Chondrocyte (in vitro differentiated cells): ENCODE measurements at places on chromosomes 12 and 14.

DNA sequence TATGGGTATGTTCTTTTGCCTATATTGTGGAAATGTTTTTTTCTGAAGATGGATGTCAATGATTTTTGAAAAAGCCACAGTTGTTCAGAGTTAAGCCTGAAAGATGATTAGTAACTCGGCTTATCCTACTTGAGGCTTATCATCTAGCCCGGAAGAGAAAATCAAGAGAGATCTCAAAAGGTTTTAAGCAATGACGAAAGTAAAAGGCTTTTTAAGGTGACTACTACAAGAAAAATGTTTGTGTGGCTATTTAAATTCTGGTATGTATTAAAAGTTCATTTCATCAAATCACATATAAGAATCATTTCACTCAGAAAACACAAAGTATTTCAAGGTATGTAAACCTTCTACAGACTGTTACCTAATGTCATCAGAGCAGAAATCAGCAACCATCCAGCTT, 40.2 kb downstream of the HEATR5A start:
- no peaks in the 10 kb centered on the region for H3K27me3 ChIP-seq
- H3K4me1 ChIP-seq: no peaks in the 10 kb centered on the region
- peaks cover 14% of the 10 kb centered on the region for H3K36me3 ChIP-seq
- DNase-seq: no peak
- H3K4me3 ChIP-seq: no peak overlapping the region

DNA sequence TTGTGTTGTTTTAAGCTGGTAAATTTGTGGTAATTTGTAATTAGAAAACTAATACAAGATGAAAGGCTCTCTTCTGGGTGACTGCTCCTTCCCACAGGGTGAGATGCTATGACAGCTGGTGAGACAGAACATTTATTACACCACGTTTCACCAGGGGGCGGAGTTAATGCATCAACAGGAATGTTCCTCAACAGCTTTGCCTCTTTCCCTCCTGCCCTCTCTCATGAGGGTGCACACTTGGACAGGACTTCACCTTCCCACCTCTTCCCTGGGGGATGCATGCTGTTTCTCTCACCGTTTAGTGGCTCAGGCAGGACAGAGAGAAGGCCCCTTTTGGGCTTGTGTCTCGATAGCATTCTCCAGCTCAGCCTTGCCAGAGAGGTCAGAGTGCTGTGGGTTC, 13.4 kb upstream of the PPP1R1A start:
- no peaks in the 10 kb centered on the region for H3K4me1 ChIP-seq
- DNase-seq: no peak
- H3K4me3 ChIP-seq: no peak overlapping the region
- H3K27me3 ChIP-seq: peaks cover 30% of the 10 kb centered on the region

DNA sequence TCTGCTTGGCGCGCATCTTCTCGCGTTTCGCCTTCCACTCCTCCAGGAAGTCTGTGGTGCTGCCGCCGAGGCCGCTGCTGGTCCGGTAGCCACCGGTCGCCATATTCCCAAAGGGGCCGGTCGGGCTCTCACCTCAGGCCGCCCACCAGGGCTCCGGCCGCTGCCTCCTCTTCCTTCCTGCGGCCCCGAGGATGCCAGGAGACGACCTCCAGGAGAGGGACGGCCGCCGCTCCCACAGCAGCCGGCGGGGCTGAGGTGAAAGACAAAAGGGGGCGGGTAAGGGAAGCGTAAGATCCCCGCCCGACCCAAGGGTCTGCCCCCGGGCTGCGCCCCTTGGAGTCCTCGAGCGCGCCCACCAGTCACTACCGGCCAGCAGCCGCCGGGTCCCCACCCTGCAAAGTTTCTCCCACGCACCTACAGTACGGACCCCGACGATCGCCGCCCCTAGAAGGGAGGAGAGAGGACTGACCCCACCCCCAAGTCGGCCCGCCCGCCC, 574 bp downstream of the PAWR start:
- H3K27ac ChIP-seq: peak overlapping the region; percentile 96
- H3K27me3 ChIP-seq: no peaks in the 10 kb centered on the region
- peak; percentile 91 for DNase-seq
- H3K36me3 ChIP-seq: no peaks in the 10 kb centered on the region
- H3K4me1 ChIP-seq: peaks cover 59% of the 10 kb centered on the region
- peak overlapping the region; percentile 92 for H3K4me3 ChIP-seq

- no peaks in the 10 kb centered on the region for H3K36me3 ChIP-seq
- H3K27me3 ChIP-seq: no peaks in the 10 kb centered on the region
- no peak overlapping the region for H3K4me3 ChIP-seq
- peaks cover 16% of the 10 kb centered on the region for H3K4me1 ChIP-seq
- H3K27ac ChIP-seq: peak overlapping the region; percentile 63
Measured at GRCh38 chr12:67807814-67808213, 159.3 kb downstream of the DYRK2 start.

DNA sequence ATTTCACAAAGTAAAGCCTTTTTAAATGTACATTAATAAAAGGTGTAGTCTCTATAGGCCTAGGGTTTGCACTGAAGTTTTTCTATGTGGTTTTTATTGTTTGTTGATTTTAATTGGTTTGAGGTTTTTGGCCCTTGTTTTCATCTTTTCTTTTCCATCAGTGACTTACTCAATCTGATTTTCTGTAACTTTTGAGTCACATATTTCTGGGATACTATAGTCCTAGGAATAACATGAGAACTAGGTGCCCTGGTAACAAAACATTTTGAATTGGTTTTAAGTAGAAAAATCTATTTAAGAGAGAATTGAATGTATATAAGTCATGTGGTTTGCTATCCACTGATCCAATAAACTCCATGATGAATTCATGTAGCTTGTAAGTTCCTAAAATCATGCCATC, 311.9 kb downstream of the CEP128 start:
- no peak for DNase-seq
- H3K4me3 ChIP-seq: no peak overlapping the region
- H3K27ac ChIP-seq: no peak overlapping the region
- no peaks in the 10 kb centered on the region for H3K27me3 ChIP-seq
- H3K36me3 ChIP-seq: no peaks in the 10 kb centered on the region

DNA sequence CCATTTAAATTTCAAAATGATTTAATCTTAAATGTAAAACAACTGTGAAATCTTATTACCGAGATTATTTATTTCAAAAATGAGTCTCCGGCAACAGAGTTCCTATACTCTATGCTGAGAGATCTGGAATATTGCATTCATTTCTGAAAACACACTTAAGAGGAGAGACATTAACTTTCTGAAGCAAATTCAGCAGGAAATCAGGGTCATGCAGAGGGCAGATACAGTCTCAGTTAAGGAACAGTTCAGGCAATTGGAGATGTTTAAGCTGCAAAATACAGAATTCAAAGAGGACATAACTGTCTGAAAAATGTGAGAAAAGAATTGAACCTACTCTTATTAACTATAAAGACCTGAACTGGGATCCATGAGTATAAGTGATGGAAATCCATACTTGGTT, 320.7 kb downstream of the PAWR start:
- H3K36me3 ChIP-seq: no peaks in the 10 kb centered on the region
- DNase-seq: no peak
- H3K4me1 ChIP-seq: no peaks in the 10 kb centered on the region
- no peaks in the 10 kb centered on the region for H3K27me3 ChIP-seq
- H3K4me3 ChIP-seq: no peak overlapping the region
- H3K27ac ChIP-seq: no peak overlapping the region

- H3K4me1 ChIP-seq: peaks cover 22% of the 10 kb centered on the region
- peak overlapping the region; percentile 77 for H3K4me3 ChIP-seq
- H3K27me3 ChIP-seq: no peaks in the 10 kb centered on the region
- H3K27ac ChIP-seq: peak overlapping the region; percentile 83
- no peaks in the 10 kb centered on the region for H3K36me3 ChIP-seq
Measured at GRCh38 chr12:123384994-123385376, 1.1 kb downstream of the KMT5A start.

DNA sequence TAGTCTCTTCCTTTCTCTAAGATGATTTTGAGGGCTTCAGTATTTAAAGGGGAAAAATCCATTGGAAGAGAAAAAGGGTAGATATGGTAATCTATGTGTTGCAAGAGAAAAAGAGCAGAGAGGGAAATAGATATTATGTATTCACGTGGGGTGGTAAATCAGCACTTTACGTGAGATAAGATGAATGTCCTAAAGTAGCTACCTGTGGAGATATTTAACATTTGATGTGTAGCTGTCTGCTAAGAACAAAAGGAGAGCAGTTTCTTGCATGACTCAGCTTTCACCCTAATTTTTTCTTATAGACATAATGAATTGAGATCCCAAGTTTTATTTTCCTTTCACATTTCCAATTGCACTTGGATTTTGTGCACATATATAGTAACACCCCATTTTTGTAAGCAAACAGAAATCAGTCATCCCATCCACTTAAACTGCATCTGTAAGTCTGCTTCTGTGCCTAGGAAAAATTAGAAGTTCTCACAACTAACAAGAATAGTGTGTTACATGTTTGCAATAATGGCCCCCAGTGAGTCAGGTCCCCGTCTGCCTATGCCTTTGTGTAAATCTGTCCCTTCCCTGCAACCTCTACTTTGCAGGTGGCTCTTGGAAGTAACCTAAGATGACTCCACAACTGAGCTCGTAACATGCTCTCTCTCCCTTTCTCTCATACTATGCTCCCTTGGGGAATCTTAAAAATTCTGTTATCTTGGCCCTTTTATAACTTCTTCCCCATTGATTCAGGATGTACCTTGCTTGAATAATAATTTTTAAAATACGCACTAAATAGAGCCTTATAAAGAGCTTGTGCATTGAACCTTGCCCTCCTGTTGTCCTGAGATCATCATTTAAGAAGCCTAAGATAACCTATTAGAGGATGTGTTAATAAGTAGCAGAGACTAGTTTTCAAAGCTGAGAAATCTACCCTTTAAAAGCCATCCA, 3.7 kb downstream of the TMTC3 start:
- H3K4me3 ChIP-seq: no peak overlapping the region
- no peaks in the 10 kb centered on the region for H3K36me3 ChIP-seq
- H3K4me1 ChIP-seq: peaks cover 19% of the 10 kb centered on the region
- H3K27ac ChIP-seq: no peak overlapping the region
- H3K27me3 ChIP-seq: no peaks in the 10 kb centered on the region
- DNase-seq: no peak

GRCh38 chr12:79442396-79442795, 248.4 kb downstream of the PAWR start:
- peak overlapping the region; percentile 64 for H3K27ac ChIP-seq
- no peak for DNase-seq
- H3K4me3 ChIP-seq: no peak overlapping the region

- H3K36me3 ChIP-seq: no peaks in the 10 kb centered on the region
- H3K4me3 ChIP-seq: no peak overlapping the region
- DNase-seq: no peak
- no peak overlapping the region for H3K27ac ChIP-seq
- peaks cover 29% of the 10 kb centered on the region for H3K4me1 ChIP-seq
Measured at GRCh38 chr14:63478437-63478852, 64.7 kb downstream of the PPP2R5E start.

- no peak for DNase-seq
- H3K27ac ChIP-seq: no peak overlapping the region
- no peak overlapping the region for H3K4me3 ChIP-seq
Measured at GRCh38 chr12:18158774-18159557, 69.0 kb upstream of the RERGL start.

DNA sequence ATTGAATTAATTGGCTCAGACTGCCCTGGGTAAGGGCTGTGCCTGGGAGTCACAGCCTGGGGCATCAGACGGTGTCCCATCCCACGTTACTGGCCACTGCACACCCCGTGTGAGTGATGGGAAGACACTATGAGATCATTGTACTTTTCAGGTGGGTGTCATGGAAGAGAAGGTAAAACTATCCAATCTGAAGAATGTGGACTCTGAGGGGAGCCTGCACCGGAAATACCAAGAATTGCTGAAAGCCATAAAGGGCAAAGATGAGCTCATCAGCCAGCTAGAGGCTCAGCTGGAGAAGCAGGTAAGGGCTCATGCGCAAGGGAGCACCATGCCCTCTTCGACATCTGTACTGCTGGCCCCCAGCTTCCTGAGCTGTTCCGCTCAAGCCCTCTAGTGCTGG, 24.0 kb downstream of the PLEKHH1 start:
- H3K27me3 ChIP-seq: peaks cover 5% of the 10 kb centered on the region
- DNase-seq: peak; percentile 44
- H3K36me3 ChIP-seq: peaks cover 3% of the 10 kb centered on the region
- no peak overlapping the region for H3K27ac ChIP-seq
